Left colon (tissue), 2 donors: ENCODE measurements at places on chromosomes 7 and 10.

- no peak for DNase-seq
These were observed 52.4 kb downstream of the BZW2 start for GRCh38 chr7:16698200-16698905.

DNA sequence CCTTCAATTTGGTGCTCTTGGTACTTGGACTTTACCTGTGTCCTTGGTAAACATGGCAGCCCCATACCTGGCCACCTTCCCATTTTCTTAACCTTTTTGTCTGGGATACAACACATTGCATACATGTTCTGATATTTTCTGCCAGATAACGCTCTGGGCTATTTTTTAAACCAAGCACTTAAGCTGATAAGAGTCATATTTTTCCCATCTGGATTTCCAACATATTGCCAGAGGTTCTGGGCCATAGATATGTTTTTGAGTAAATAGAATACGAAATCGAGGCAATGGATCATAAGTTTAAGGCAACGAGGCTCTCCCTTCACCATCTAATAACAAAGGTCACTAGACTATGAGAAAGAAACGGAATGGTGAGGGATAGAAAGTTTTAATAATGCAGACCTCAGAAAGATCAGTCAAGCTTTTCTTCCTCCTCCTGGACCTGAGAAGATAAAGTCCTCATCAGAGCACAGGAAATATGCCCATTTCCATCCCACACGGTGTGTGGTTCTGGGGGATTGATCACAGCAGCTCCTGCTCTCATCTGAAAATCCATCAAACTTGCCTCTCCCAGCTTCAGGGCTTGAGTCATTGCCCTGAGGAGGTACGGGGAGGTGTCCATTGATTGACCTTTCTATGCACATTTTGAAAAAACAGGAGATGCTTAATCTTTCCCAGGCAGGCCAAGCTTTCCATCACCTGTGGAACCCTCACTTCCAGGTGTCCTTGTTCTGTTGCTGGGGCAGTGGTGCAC, 257.2 kb downstream of the GFRA1 start:
- DNase-seq = no peak

- DNase-seq = no peak
These were observed 8.4 kb upstream of the GBX1 start for GRCh38 chr7:151175793-151176311.

DNA sequence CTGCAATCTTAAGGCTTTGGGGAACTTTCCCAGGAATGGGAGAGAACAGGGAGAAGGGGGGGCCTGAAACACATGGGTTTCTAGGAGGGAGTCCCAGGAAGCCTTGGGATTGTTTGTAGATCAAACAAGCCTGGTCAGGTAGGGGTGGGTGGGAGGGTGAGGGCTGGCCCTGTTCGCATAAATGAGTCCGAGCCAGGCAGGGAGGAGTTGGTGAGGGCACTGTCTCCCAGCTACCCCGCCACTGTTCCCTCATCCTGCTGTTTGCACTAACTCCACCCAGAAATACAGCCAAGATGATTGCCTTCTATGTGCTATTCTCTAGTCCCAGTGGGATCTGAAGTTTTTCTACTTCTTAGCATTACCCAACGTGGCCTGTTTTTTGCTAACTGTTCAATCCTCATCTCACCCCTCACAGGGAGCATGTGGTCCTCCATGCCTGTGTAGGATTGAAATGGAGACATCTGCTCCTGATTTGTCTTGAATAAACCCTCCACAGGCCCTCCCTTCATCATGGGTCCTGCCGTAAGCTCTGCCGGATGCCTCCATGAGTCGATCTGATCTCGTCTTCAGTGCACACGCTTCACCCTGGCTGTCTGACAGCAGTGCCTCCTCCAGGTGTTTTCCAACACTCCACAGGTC, 257.0 kb downstream of the COBL start:
- peak; percentile 21 for DNase-seq

DNA sequence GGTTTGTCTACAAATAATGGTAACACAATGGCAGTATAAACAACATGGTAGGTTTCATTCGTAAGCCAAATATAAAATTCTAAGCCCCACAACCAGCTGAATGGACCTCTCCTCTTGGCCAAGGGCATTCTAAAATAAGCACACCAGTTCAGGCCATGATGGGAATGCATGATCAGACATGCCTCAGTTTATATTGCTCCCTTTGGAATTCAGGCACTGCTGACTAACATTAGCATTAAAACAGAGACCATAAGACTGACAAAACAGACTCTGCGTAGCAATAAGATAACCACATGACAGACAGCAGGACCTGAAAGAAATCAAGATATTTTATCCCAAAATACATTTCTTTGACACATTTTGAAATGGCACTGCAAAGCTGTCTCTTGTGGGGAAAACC, 125.8 kb downstream of the FAM107B start:
- DNase-seq = no peak

DNA sequence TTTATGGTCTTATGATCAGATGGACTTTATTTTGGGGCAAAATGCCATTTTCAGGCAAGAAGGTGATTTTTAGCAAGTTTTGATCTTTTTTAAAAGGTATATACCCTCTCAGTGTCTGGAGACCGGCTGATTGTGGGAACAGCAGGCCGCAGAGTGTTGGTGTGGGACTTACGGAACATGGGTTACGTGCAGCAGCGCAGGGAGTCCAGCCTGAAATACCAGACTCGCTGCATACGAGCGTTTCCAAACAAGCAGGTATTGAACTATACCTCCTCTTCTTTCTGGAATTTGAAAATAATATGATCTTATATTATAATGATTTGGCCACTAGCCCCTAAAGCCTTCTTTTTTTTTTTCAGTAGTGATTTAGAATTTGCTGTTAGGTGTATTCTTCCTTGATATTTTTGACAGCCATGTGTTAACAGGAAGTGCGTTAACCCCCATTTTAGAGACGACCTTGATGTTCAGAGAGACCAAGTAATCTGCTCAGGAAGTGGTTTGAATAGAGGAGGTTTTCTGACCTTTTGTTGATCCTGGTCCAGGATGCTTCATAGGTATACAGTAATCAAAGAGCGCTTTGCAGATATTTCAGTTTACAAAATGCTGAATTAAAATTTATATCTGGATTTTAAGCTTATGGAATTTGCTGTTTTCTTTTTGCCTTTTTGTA, 6.2 kb downstream of the BUB3 start:
- no peak for DNase-seq

GRCh38 chr7:50821457-50822008, 38.8 kb upstream of the GRB10 start:
- DNase-seq = no peak

GRCh38 chr7:101124376-101125056, 2.4 kb upstream of the SERPINE1 start:
- DNase-seq = no peak

DNA sequence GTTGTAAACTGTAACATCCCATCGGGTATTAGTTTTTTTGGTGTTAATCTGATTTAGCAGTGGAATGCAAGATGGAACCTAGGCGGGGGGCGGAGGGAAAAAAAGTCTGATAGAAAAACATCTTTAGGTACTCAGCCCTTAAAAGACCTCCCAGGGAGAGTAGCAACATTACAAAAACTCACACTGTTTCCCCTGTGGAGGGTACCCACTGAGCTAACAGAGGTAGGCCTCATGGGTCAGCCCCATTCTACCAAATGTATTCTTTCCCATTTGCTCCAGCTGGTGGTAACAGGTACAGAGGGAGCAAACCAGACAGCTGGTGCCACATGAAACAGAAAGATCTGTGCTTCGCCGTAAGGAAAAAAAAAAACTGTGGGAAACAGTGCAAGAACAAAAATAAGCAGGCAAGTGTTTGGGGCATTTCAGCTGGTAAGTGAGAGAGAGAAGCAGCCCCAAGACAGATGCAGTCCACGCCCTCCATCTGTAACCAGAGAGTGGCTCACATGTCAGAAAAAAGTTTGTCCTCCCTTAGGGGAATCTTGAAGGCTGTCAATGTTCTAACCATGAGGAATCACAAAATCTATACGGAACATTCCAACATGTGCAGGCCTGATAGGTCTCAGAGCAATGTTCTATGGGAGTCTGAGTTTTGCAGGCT, 65.3 kb downstream of the HOXA1 start:
- DNase-seq = no peak

GRCh38 chr10:113566888-113567287, 14.0 kb downstream of the HABP2 start:
- no peak for DNase-seq

GRCh38 chr10:13920031-13920430, 333.3 kb downstream of the PRPF18 start:
- no peak for DNase-seq

- DNase-seq = no peak
These were observed 5.7 kb downstream of the CUX1 start for GRCh38 chr7:101823096-101823495.

DNA sequence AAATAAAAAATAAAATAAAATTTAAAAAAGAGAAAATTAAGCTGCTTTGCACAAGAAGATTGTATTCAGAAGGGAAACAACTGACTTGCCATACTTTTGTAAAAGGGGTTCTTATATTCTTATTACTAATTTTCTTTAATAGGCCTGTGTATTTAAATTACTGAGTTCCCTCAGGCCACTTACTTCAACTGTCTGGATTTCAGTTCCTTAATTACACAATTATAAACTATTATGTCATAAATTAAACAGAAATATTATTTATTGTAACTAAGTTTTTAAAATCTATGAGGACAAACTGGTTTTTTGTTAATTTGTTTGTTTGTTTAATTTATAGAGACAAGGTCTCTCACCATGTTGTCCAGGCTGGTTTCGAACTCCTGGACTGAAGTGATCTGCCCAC, 22.4 kb upstream of the MICU1 start:
- DNase-seq = no peak

DNA sequence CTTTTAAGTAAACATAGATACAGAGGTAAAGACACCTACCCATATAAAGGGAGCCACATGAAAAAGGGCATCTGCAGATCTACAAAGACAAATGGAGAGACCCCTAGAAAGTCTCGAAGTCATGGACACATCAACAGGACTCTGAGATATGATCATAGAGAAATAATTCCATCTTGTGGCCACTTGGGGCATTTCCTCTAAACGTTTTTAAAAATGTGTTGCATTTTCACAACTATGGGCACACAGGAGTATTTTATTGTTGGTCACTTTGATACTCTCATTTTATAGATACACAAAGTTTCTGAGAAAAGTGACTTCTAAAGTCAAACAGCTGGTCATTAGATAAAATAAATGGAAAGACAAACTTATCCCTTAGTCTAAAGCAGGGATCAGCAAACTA, 87.1 kb downstream of the CRTAC1 start:
- no peak for DNase-seq

- DNase-seq = no peak
These were observed 153.7 kb upstream of the NPVF start for GRCh38 chr7:25381818-25382589.

GRCh38 chr7:5773661-5774086, 7.8 kb downstream of the RNF216 start:
- DNase-seq = no peak

DNA sequence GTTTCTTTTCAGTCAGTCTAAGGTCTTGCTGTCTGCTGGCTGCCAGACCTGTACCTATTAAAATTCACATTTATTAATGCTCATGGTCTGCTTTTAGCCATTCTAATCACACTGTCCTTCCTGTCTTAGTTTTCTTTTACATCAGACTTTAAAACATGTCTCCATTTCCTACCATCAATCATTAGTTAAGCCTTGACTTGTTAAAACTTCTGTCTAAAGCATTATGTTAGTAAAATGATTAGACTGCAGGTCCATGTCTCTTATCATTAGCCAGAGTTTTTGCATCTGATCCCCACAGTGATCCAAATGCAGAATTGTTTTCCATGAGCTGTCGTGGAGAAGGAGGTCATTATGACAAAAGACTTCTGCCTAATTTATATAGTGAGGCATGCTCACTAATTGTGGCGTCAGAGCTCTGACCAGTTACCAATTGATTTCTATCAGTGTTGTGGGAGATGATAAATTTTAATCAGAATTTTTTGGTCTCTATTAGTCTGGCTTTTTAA, 226.5 kb downstream of the DKK1 start:
- no peak for DNase-seq

- DNase-seq = no peak
These were observed 90.8 kb downstream of the NRF1 start for GRCh38 chr7:129702316-129702715.

DNA sequence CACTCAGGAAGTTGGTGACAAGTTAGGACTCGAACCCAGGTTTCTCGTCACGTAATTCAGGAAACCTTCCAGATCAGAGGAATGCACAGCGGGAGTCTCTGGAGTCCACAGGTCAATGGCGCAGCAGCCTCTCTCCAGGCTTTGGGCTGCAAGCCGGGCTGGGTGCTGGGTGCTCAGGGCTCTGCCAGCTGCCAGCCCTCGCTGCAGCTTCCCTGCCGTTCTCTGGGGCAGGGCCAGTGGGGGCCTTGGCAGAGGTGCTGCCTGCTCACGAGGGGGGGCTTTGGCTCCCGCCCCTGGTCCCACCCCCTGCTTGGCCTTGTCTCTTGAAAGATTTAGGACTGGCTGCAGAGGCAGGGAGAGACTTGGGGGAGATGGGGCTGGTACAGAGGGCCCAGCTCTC, at the start of gene TACR2:
TACR2 (minus strand) TSS at position 224 of the 400 bp plus-strand sequence. CDS start 595 bp downstream, outside the sequence.
- peak; percentile 70 for DNase-seq

GRCh38 chr7:36277249-36277542, 112.5 kb upstream of the ANLN start:
- no peak for DNase-seq

GRCh38 chr10:76903387-76903945, 734.1 kb downstream of the KCNMA1 start:
- DNase-seq = no peak

DNA sequence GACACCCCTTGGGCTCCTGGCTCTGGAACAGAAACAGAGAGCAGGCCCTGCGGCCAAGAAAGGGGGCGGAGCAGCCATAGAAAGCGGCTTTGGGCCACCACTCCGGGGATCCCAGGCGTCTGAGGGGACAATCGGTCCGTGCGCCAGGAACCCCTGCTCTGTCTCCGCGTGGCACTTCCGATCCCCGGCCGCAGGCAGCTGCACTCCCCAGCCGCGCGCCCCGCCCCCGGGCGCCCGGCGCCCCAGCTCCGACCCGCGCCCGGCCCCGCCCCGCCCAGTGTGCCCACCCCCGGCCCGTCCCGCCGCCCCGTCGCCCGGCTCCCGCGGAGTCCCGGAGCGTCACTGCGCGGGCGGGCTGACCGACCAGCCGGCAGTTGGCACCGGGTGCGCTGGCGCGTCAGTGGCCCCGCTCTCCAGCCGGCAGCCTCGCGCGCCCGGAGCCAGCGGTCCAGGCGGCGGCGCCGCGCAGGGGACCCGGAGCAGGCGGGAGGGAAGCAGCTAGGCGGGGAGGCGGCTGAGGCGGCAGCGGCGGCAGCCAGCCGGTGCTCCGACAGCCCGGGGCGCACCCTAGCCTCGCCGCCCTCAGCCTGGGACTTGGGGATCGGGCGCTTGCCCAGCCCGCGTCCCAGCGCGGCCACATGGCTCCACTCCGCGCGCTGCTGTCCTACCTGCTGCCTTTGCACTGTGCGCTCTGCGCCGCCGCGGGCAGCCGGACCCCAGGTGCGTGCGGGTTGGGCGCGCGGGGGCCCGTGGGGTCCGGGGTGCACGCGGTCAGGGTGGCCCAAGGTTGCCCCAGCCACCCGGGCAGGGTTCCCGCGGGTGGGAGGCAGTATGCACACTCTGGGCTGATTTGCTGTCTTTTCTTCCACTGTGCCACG, at the start of gene ADAMTS14:
ADAMTS14 (plus strand) TSS at position 342 of the 878 bp plus-strand sequence; CDS start at position 639, 297 bp downstream.
- DNase-seq = peak; percentile 39

- no peak for DNase-seq
These were observed 96.9 kb upstream of the LRRTM3 start for GRCh38 chr10:66828957-66829356.
